GM23338 (cell line): ENCODE measurements at places on chromosomes 2 and 18.

GRCh38 chr2:57527685-57528084 is 518.9 kb upstream of the VRK2 start:
- DNase-seq = peak; percentile 8

- DNase-seq = no peak
These were observed 88.4 kb upstream of the TMEM247 start for GRCh38 chr2:46390901-46391395.

GRCh38 chr18:28332071-28332470 is 155.1 kb upstream of the CDH2 start:
- DNase-seq = no peak

DNA sequence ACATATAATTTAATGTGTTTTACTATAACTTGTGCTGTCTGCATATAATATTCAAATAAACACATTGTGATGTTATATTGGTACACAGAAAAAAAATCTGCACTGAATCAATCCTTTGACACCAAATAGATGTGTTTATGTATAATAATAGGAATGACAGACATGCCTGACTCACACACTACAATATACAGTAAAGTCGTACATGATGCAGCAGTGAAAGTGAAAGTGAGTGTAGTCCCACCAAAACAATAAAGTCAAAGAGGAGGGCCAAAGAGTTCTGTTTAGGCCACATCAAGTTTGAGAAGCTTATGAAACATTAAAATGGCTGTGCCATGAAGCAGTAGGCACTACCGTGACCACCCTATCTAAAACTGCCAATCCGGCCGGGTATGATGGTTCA is 8.2 kb upstream of the RBM44 start:
- DNase-seq = no peak

- no peak for DNase-seq
These were observed 28.1 kb downstream of the EPAS1 start for GRCh38 chr2:46325182-46325928.

GRCh38 chr2:205511221-205511620 is 171.1 kb upstream of the NRP2 start:
- no peak for DNase-seq
